ENCODE measurements at places on chromosomes 13 and 19.

GRCh38 chr13:113887700-113888201, 23.9 kb upstream of the GAS6 start:
- no peak for DNase-seq

DNA sequence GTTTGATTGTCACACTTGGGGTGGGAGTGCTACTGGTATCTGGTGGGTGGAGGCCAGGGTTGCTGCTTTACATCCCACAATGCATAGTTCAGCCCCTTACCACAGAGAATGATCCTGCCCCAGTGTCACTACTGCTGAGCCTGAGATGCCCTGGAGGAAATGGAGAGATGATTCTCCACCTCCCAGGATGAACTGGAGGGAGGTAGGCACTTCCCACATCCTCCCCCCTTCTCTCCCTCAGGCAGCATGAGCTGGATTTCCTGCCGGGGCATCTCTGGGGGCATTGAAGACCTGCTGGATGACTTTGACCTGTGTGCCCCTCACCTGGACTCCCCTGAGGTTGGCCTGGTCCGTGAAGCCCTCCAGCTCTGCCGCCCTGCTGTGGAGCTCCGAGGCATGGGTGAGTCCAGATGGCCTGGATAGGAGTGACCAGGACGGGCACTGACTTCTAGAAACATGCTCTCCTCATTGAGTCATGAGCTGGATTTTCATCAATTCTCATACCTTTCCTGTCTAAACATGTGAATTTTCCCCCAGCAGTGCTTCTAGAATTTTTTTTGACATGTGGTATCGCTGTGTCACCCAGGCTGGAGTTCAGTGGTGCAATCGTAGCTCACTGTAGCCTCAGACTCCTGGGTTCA, 45.3 kb downstream of the NWD1 start:
- no peak for DNase-seq

DNA sequence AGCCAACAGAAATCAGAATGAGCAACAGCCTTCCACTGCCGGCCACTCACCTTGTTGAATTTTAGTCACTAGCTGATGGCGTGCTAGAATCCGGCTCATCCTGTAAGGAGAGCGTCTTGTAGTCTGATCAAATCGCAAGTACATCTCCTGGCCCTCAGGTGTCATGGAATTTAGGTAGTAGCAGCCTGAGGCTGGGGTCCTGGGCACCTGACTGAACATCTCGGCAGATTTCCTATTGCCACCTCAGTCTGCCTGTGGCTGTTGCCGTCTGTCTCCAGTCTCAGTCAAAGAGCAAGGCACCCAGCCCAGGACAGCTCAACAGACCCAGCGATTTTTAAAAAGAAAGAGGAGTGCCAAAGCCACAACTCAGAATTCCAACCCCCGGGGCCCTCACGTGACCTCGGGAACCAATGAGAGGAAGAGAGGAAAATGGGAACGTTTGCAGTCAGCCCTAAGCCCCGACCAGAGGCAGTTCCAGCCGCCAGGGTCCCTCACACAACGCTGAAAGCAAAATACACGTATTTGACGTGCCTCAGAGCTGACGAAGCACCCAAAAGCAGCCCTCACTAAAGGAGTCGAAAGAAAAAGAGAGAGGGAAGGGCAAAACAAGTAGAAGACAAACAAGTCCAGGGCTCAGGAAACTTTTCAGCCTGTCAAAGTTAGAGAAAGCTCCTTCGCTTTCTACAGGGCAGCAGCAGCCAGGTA, at the start of gene STARD13:
STARD13 (minus strand) TSS at position 336 of the 705 bp plus-strand sequence; CDS start at position 219, 117 bp downstream.
- DNase-seq, result peak; percentile 32

- DNase-seq, result no peak
These were observed 5.6 kb downstream of the NDUFS7 start for GRCh38 chr19:1389033-1389940.

- peak; percentile 67 for DNase-seq
These were observed 4.9 kb upstream of the LYPD3 start for GRCh38 chr19:43470288-43470687.

DNA sequence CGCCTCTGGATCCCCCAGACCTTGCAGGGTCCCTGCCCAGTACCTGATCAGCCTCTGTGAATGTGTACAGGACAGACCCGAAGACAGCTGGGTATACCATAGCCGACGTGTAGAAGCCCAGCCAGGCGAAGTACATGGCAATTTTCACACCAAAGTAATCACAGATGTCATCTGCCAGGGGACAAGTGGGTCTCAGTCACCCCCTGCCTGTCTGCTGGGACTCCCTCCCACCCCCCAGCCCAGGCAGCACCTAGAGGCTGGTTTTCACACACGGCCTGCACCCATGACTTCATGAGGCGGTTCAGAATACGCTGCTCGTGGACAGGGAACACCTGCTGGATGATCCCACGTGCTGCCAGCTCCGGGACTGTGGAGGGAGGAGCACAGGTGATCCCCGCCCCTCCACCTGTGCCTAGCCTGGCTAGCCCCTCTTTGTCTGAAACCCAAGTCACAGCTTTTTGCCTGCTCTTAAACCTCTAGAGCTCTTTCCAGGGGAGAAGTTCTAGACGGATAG, 3.6 kb downstream of the ANO8 start:
- DNase-seq, result no peak

- no peak for DNase-seq
These were observed 95.7 kb downstream of the SLC10A2 start for GRCh38 chr13:102970542-102970941.

DNA sequence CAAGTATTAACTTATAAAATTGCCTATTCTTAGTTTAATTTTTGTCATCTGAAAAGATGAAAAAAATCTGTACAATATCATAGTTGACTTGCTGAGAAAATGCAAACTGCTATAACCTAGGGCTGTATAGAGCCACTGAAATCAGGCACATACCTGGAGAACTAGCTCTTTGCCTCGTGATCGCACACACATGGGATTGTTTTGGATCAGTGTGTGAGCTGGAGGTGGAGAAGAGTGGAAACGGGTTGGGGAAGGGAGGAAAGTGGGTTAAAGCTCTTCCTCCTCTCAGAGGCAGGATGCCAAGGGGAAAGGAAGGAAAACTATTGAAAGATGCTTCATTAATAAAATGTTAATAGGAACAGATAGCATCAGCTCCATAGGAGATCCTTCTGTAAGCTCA, 2.7 kb downstream of the MTUS2 start:
- no peak for DNase-seq

DNA sequence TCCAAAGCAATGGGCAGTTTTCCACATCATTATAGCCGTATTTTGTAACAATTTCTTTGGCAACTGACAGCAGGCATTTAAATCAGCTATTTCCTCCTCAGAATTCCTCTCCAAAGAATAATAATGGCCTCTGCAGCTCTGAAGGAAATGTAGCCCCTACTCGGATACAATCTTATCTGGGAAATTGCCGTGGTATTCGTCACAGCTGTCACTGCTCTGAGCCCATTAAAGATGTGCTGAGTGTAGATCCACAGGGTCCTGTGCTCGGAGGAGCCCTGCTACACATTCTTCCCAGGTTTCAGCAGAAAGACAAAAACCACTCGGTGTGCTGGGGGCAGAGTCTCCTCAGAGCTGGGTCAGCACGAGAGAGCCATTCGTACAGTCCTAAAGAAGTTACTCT, 33.1 kb downstream of the MZT1 start:
- no peak for DNase-seq

DNA sequence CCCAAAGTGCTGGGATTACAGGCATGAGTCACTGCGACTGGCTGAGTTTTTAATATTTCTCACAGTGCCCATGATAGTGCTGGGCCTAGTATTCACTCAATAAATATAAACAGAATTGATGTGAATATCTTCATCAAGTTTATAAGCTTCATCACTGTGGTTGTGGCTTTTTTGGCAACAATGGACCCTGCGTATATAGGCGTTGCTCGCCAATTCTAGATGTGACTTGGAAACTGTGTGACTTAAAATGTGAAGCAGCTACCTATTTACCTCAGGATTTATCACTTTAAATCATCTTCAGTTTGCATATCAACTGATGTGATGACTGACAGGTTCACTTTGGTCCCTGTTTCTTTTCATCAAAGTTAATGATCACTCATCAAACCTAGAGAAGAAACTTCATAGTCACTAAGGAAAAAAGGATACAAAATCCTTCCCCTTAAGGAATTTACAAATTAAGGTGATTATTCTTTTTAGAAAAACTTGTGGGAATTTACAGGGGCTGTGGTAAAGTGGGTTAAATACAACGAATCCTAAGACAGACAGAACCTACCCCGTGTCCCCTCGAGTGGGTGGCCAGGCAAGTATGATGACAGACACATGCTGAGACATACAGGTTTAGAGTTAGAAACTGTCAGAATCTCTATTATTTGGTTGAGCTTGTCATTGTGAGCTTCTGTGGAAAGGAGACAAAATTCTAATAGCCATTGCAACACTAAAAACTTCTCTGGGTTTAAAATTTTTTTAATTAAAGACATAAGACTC, 101.3 kb downstream of the AKAP11 start:
- peak; percentile 60 for DNase-seq

GRCh38 chr19:35427187-35427586, 20.9 kb upstream of the FFAR2 start:
- no peak for DNase-seq

DNA sequence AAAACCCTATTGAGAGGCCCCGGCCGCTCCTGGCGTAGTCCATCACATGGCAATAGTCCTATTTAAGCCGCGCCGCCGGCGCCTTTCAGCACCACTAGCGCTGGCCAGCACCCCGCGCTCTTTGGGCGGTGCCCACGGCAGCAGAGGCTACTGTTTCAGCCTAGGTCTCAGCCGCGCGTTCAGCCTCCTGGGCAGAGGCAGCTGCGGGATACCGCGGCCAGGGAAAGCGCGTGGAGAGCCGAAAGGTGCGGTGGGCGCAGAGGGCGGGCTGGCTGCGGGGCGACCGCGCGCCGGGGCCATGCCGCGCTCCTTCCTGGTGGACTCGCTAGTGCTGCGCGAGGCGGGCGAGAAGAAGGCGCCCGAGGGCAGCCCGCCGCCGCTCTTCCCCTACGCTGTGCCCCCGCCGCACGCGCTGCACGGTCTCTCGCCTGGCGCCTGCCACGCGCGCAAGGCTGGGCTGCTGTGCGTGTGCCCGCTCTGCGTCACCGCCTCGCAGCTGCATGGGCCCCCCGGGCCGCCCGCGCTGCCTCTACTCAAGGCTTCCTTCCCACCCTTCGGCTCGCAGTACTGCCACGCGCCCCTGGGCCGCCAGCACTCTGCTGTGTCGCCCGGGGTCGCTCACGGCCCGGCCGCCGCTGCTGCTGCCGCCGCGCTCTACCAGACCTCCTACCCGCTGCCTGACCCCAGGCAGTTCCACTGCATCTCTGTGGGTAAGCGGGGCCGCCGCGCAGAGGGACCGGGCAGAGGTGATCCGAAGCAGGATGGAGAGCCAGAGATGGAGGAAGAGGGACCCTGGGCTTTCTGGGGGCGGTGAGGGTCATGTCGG, at the start of gene GSX1:
GSX1 (plus strand) TSS at position 91 of the 826 bp plus-strand sequence; CDS start at position 299, 208 bp downstream.
- peak; percentile 69 for DNase-seq

GRCh38 chr13:32964987-32965386, 51.2 kb upstream of the KL start:
- no peak for DNase-seq

DNA sequence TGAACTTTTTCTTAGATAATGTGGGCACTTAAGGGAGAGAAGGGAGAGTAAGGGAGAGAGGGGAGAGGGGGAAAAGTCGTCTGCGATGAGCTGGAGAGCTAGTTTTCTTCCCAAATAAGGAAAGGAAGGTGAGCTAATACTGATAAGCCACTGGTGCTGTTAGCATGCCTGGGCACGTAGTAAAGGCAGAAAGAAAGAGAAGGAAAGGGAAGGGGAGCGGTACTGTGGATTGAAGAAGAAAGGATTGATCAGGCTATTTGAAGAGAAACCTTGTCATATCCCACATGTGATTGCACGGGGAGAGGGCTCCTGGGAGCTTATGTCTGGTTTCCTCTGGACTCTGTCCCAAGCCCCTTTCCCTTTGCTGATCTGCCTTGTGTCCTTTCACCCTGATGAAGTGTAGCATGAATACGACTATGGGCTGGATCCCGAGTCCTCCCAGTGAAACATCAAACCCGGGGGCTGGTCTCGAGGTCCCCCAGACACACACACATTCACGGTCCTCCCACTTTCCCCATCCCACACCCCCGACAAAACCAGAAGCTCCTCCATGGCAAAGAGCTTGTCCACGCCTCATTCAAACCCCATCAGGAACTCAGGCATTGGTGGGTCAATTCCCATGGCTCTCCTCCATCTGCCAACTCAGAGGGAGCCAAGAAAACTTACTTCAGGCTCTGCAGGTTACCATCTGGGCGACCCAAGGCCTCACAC, 30.6 kb downstream of the NLRP13 start:
- no peak for DNase-seq

GRCh38 chr13:72383646-72384045, 343.8 kb downstream of the MZT1 start:
- DNase-seq, result no peak

DNA sequence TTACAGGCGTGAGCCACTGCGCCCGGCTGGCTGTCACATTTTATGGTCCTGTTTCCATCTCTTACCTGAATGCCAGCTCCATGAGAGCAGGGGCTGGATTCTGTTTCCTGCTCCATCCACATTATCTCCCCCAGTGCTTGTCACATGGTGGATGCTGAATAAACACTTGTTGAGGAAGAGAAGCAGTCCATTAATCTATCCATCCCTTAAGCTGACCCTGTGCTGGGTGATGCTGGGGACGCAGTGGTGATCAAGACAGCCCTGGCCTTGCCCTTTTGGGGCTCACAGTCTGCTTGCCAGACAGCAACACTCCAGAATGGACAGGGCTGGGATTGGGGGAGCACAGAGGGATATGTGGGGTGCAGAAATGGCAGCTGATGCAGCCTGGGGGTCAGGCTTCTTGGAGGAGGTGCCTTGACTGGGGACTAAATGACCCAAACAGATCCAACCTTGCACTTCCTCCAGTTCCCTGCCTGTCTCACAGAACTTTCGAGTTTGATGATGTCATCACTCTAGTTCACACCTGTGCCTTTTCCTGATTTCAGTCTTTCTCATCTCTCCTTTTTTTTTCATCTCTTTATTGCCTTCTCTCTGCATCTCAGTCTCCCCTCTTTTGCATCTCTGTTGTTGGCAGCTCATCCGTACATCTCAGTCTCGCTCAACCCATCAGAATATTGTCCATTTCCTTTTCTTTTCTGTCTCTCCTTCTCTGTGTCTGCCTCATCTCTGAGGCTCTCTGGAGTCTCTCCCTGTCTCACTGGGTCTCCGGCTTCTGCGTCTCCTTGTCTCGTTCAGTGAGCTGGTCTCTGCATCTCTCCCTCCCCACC, 4.6 kb downstream of the IRF2BP1 start:
- DNase-seq, result no peak

GRCh38 chr19:33905937-33906577, 109.4 kb downstream of the KCTD15 start:
- peak; percentile 30 for DNase-seq

- no peak for DNase-seq
These were observed 18.5 kb downstream of the GPR42 start for GRCh38 chr19:35389192-35389861.

- no peak for DNase-seq
These were observed 9.2 kb downstream of the RANBP3 start for GRCh38 chr19:5968431-5969373.

- DNase-seq, result no peak
These were observed 41.8 kb upstream of the CD177 start for GRCh38 chr19:43311706-43312105.

Measured in stimulated activated CD8-positive, alpha-beta memory T cell treated with anti-CD3 and anti-CD28 coated beads, Interleukin-4, amount 100 ng/mL, for 48 hours (primary cell).